Hippocampal formation (tissue), 2 donors: ENCODE measurements at places on chromosomes 7 and 10.

- no peak for DNase-seq
These were observed 422.9 kb upstream of the SEMA3A start for GRCh38 chr7:84617265-84618030.

GRCh38 chr7:29839302-29839701, 33.0 kb downstream of the WIPF3 start:
- no peak for DNase-seq

GRCh38 chr7:64618785-64619456, 47.0 kb upstream of the ZNF107 start:
- peak; percentile 34 for DNase-seq

DNA sequence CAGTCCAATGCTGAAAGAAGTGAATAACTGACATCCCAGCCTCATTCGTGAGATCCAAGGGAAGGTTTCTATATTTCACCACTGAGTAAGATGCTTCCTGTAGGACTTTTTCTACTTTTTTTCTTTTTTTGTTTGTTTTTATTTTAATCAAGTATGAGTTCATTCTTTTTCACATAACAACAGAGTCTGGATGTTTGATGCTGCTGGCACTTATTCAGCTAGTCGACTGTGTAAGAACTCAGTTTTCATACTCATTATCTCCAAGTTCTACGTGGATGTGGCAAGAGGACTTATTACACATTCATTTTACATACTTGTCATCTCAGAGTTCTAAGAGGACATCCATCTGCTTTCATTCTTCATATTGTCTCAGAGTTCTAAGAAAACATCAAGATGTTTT, 86.9 kb downstream of the CPXM2 start:
- no peak for DNase-seq

DNA sequence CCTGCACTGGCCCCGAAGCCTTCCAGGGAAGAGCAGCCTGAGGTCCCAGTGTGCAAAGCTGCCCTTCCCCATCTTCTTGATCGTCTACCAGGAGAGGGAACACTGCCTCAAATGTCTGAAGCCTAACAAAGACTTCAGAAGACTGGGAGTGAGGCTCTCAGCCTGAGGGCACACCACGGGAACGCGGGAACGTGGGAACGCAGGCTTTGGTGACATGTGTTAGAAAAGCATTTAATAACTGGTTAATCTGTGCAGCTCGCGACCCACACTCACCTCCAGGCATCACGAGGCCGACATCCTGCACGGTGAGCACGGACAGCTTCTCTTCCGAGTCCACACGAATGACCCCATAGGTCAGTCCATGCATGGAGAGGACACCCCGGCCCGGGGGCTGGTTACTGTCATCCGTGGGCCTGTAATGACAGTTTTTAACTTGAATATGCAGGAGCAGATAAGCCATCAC, 234.0 kb downstream of the ZMYND11 start:
- DNase-seq, result no peak

- no peak for DNase-seq
These were observed 43.5 kb downstream of the PUS7 start for GRCh38 chr7:105478606-105479005.
